ENCODE measurements at places on chromosomes 2 and 18.
A peak's percentile ranks its signal among the peaks of the same experiment; 100 is the strongest.

DNA sequence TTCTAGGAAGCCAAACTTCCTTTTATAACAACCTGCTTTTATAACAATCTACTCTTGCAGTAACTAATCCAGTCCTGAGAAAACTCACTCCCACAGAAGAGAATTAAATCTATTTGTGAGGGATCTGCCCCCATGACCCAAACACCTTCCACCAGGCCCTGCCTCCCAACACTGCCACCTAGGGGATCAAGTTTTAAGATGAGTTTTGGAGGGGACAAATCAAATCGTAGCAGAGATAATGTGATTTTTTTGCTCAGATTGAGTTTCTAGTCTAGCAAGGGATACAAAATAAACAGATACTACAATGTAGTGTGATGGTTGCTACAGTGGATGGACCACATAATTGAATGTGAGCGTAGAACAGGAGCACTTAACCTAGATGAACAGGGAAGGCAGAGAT is 52.2 kb downstream of the NCOA1 start:
- DNase-seq, result no peak

- no peak for DNase-seq
Measured at GRCh38 chr18:67951137-67951536, 434.6 kb upstream of the DSEL start.

DNA sequence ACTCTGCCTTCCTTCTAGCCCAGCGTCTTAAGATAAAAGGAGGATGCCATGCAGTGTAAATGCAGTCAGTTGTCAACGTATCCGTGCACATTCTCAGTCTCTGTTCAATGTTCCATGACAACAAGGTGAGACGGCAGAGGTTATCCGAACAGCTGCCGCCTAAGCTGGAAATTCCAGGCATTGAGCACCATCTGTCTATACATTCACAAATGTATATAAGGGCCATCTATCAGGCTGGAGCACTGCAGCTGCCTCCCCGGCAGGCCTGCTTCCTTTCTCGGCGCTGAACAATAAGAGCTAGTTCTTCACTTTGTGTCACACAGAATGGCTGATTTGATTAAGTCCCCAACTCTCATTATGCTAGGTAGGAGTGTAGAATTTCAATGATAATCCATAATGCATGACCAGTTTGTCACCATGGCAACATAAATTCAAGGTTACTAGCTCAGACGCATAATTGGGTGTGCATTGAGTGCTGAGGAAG is 282.2 kb upstream of the SOX11 start:
- no peak for DNase-seq

- no peak for DNase-seq
Measured at GRCh38 chr2:182038576-182038975, 52.9 kb downstream of the PPP1R1C start.

GRCh38 chr2:147293991-147294824 is 550.6 kb upstream of the ACVR2A start:
- no peak for DNase-seq

GRCh38 chr2:238494573-238494961 is 67.8 kb downstream of the ASB1 start:
- no peak for DNase-seq

GRCh38 chr2:1645761-1646476 is 98.4 kb downstream of the PXDN start:
- DNase-seq, result no peak

DNA sequence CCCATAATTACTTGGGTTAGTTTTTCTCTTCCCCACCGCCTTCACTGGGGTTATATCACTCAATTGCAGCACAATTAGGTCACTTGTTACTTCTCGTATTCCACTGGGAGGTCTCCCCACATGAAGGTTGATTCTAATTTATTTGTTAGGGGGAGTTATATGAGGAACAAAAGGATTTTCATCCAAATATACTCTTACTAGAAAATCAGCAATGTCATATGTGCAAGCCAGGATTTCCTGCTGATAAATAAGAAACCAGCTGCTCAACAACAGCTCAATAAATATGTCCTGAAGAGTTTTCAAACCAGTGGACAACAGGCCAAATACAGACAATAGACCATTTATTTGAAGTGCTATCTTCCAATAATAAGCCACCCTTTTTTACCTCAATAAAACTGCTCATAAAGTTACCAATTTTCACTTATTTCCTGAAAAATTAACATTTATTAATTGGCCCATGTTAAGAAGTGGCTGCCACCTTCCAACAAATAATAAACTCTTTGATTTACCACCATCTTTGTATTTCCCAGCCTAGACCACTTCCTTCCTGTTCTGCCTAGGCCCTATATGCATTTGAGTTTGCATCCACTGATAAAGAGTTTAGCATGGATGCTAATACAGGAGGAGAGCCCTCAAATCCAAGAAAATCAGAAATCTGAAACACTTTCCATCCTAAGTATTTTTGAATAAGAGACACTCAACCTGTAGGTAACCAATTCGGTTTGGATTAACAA is 184.4 kb upstream of the SLC39A10 start:
- DNase-seq, result no peak

- DNase-seq, result no peak
Measured at GRCh38 chr2:8548619-8549150, 133.2 kb upstream of the ID2 start.

DNA sequence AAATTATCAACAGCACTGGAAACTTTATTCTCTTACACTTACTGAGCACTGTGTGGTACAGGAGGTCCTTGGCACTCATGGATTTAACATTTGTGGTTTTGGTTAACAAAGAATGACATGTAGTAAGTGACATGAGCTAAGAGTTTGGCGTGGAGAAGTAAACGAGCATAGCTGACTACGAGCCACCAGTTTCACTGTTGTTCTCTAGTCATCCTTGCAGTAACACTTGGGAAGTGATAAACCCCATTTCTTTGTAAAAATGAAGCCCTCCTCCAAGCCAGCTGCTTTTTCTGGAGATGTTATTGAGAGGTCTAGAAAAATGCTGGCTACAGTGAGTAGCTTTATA is 32.7 kb downstream of the QPCT start:
- no peak for DNase-seq

DNA sequence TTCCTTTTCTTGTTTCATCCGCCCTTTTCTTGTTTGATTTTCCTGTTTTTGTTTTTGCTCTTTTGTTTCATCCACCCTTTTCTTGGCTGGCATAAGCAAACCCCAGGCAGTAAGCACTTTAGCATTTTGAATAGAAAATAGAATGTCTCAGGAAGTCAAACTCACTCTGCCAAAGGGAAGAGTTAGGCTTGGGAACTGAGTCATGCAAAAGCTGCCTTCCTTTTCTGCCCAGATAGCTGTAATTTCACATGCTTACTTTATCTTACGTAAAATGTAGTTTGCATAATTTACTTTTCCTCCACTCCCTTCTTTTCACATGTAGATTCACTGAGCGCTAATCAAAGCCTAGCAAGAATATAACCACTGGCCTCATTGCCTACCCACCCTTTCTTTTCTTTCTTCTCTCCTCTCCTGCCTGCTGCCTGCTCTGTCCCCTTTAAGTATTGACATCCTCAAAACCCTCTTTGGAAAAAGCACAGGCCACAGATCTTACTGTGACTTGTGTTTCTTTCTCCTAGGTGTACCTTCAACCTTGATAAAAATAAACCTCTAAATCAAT is 48.4 kb downstream of the CNGA3 start:
- no peak for DNase-seq

GRCh38 chr2:206274434-206275311 is at the start of gene ZDBF2:
Gene ZDBF2, plus strand, starts transcription at chr2:206274663. Its CDS starts 7,187 bp downstream, at chr2:206281850.
- DNase-seq, result peak; percentile 4

GRCh38 chr2:159265171-159265576 is 21.3 kb downstream of the WDSUB1 start:
- no peak for DNase-seq

Measured in activated naive CD4-positive, alpha-beta T cell (primary cell).